ENCODE measurements at places on chromosomes 6 and 20.

DNA sequence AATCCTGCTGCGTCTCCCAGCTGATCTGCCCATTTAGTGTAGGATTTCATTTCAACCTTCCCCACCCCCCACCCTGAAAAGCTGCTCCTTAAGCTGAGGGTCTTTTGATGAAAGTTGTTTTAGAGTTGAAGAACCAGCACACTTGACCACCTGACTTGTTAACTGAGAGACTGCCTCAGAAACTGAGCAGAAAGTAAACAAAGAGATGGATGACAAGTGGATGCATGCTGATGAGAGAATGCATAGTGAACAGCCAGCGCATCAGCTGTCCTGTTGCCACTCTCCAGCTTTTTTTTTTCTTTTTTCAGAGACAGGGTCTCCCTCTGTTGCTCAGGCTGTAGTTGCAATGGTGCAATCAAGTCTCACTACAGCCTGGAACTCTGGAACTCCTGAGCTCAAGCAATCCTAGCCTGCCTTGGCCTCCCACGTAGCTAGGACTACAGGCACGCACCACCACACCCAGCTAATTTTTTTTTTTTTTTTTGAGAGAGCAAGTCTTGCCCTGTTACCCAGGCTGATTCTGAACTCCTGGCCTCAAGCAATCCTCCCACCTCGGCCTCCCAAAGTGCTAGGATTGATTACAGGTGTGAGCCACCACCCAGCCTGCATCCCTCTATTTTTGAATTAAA, 9.5 kb downstream of the RPL10A start:
- no peak for DNase-seq

- no peak for DNase-seq
Observed at GRCh38 chr20:37133952-37134351, 38.2 kb upstream of the RBL1 start.

DNA sequence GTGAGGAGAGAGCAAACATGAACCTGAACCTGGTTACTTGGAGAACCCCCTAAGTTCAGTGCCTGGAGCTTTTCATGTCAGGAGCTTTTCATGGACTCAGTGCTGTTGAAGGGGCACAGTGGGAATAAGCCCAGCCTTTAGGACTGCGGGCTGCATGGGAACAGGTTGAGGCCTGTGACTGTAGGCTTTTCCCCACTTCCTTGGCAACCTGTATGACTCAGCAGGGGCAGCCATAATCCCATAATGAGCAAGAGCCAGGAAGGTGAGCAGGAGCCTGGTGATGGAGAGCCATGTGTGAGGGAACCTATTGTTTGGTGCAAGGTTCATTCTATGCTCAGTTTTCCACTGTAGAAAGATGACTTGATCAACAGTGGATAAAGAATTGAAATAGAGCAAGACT, 23.4 kb downstream of the MEP1A start:
- no peak for DNase-seq

- no peak for DNase-seq
Observed at GRCh38 chr20:50189681-50190250, 864 bp upstream of the CEBPB start.

DNA sequence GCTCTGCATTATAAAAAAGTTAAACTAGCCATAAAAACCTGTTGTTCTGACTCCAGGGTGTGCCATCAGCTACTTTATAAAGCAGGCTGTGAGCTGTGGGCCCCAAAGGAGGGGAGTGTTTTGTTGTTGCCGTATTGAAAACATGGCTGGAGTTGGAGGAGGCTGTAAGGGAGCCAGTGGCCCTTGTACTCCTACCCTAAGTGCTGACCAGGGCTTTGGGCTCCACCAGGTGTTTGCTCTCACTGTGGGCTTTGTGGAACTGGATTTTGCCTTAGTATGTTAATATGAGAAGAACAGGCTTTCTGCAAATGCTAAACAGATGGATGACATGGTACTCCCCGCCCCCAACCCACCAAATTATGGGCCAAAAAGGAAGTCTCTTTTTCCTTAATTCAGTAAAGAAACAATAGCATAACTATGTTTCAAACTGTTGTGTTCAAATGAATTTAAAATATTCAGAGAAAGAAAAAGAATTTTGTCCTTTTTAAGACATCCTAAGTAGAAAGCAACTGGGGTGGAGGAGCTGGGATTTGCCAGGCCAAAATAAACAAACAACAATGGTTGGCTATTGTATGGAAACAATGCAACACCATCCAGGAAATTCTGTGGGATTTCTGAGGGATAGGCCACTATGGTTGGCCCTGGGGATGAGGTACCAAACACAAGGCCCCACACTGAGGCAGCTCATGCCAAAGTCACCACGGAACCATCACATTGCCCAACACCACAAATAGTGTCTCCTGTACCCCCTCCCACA, 63.3 kb downstream of the PLCG1 start:
- DNase-seq = no peak

GRCh38 chr6:147150293-147150692, 53.9 kb upstream of the STXBP5 start:
- no peak for DNase-seq

Data from activated T-helper 1 cell treated with anti-CD3 and anti-CD28 coated beads, Interleukin-12 subunit alpha, Interleukin-12 subunit beta, Interleukin-2, Interleukin-4 antibody, amounts not matched to agents 30 ng/mL and 10 ng/mL and 1 ng/mL, durations not matched to agents 14 hours and 24 hours and 36 hours (primary cell).